ENCODE measurements at places on chromosomes 11 and 22. TPM values are rescaled to one million over a fixed set of nuclear protein-coding genes. Genes with fewer than 3 reads are reported as not detected.

FADD gene
- total RNA-seq: 55.2 TPM

OR51A7 gene
- not detected for total RNA-seq

TOMT gene
- not detected for total RNA-seq

CACNA1I gene
- not detected for total RNA-seq

OR8D1 gene
- not detected for total RNA-seq

NXPE2 gene
- total RNA-seq: not detected

GP1BB gene
- total RNA-seq: 5.3 TPM

MYEOV gene
- not detected for total RNA-seq

LRP4 gene
- 2.2 TPM for total RNA-seq

Data from dermis blood vessel endothelial cell (primary cell).